Stimulated activated CD8-positive, alpha-beta memory T cell treated with anti-CD3 and anti-CD28 coated beads, Interleukin-4, amount 100 ng/mL, for 1 hour (primary cell): ENCODE measurements at places on chromosomes 5 and 9.

- DNase-seq: no peak
These were observed 13.5 kb upstream of the MAMDC2 start for GRCh38 chr9:70030156-70030555.

GRCh38 chr9:115517335-115518075 is 399.5 kb upstream of the TNC start:
- no peak for DNase-seq

DNA sequence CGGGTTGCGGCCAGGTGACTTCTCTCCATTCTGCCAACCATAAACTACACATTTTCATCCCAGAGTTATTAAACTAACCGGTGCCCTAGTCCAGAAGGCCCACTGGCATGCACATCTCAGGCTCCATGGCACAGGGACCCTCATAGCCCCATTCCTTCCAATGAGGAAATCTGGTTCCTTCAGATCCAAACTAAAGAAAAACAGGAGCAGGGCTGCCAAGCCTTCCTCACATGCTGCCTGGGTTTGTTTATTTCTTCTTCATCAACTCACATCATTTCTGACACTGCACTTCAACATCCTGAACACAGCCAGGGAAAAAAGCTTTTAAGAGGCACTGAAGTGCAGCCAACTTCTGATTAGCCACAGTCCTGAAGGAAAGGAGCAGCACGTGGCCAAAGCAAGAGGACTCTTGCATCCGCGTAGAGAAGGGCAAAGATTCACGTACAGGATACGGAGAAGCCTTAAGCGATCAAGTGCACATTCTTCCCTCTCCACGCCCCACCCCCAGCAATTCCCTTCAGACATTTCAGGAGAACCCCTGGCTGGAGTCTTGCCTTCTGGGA is 22.5 kb downstream of the LHFPL2 start:
- DNase-seq: no peak

GRCh38 chr5:36982146-36982545 is 105.6 kb downstream of the NIPBL start:
- DNase-seq: no peak

DNA sequence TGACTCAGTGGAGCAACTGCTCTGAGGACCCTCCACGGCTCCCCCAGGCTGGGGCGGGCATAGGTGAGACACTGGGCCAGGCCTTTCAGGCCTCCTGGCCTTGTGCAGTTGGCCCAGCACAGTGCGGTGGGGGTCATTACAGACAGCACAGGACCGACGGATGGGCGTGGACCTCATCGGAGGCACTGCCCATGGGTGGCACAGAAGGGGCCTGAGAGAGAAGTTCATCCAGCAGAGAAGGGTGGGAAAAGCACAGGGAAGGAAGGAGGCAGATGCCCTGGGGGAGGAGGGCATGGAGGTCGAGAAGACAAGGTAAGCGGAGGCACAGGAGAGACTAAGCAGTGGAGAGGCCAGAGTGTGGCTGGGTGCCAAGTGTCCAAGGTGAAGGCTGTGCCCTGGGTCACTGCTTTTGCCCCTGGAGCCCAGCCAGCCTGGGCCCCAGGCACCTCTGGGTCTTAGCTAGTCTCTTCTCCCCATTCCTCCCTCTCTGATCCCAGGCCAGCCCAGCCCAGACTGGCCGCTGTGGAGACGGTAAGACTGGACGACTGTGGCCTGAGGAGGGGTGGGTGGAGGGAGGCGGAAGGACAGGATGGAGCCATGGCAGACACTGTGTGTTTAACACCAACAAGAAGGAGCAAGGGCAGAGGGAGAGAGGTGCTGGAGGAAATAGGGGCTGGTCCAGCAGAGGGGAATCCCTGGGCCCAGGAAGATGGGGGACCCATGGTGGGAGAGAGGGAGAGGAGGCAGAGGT is 5.7 kb downstream of the IL3 start:
- no peak for DNase-seq

DNA sequence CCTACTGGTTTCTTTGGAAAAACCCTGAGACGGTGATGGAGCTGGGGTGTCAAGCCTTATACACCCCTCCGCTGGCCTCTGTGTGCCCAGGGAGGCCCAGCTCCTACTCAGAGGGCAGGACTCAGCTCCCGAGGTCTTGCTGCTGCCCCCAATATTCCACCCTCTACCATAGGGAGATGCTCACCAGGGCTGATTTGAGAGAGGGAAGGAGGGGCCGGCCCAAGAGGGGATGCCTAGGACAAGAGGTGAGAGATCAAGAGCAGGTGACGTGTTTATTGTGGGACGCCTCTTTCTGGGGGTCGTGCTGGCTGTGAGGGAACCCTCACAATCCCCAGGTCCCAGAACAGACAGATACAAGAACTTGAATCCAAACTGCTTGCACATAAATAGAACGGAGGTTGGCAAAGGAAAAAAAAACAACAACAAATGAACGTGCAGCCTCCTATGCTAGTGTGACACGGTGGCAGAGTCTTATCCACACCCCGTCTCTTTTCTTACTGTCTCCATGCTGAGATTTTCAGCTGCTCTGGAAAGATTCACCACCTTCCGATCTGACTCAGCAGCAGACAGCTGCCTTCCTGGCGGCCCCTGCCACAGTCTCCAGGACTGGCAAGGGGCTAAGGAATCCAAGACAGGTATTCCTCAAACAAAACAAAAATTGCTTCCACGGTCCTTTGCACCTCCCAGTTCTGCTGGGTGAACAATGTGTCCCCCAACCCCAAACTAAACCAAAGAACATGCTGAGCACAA is 22.3 kb downstream of the FABP6 start:
- DNase-seq: no peak

DNA sequence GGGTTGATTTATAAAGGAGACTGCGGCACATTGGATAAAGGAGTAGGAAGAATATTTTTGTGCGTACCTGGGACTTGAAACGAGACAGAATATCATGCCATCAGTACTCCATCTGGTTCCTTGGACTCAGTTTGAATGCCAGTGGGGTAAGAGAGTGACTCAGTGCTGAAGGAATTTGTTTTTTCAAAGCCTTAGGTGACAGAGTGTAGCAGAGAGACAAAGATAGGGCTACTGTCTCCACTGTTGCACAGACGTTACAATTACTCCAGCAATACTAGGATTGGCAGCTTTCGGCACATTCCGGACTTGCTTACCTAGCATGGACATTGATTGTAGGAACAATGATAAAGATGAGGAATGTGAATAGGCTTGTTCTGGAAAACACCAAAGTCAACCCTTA is 250.7 kb downstream of the KCTD16 start:
- no peak for DNase-seq

DNA sequence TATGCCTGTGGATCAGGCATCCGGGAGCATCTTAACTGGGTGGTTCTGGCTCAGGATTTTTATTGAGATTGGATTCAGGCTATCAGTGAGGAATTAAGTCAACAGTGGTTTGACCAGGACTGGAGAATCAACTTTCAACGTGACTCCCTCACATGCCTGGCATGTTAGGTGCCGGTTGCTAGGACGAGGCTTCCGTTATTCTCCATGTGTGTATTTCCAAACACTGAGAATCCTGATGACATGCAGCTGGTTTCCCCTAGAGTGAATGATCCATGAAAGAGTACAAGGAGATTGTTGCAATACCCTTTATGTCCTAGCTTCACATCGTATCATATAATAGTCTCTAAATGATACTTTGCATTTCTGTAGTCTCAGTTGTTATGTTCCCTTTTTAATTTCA is 529.2 kb downstream of the ANXA1 start:
- no peak for DNase-seq

DNA sequence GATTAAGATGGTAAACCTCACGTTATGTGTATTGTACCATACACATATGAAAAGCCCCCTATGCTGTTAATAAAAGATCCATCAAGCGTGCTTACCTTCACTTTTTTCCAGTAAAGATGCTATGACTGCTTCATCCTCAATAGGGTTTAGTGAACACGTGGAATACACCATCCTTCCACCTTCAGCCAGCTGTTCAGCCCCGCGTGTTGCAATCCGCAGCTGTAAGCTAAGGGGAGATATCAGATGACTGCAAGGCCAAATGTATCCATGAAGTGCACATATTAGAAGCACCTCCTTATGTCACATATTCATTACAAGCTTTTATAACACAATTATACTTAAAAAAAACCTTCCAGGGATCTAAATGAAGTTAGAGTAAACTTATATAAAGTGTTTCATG is 16.2 kb downstream of the NSUN2 start:
- DNase-seq: no peak

- no peak for DNase-seq
These were observed 49.6 kb downstream of the NSUN2 start for GRCh38 chr5:6583049-6583880.

DNA sequence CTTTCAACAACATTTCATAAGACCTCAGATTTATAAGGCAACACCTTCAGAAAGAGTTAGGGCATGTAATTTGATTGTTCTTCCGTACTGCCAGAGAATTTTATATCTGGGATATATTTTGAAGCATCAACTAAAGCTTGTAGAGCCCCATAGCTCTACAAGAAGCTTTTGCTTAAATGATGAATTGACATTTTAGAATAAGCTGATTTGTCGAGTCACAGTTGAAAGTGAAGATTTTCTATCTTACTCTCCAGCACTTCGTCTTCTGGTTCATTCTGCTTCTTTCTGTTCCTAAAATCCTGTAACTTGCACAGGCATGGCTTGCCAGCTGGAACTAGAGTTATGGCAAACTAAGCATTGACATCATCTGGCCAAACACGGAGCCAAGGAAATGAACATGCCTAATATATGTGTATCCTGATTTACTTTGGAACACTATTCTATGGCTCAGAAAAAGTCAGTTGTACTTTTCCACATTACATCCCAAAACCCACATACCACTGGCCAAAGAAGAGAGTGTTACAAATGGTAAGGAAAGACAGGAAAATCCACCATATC is 68.6 kb upstream of the MAST4 start:
- DNase-seq: no peak

GRCh38 chr5:137374110-137374714 is 124.9 kb downstream of the SPOCK1 start:
- DNase-seq: no peak

GRCh38 chr5:4640795-4641194 is 499.3 kb upstream of the ADAMTS16 start:
- DNase-seq: no peak

GRCh38 chr9:131645078-131645776 is 94.6 kb downstream of the RAPGEF1 start:
- DNase-seq: no peak
